CD4-positive, alpha-beta memory T cell (primary cell): ENCODE measurements at places on chromosomes 2 and 18.

GRCh38 chr18:58606236-58606635 is 22.7 kb downstream of the ALPK2 start:
- DNase-seq, result no peak

DNA sequence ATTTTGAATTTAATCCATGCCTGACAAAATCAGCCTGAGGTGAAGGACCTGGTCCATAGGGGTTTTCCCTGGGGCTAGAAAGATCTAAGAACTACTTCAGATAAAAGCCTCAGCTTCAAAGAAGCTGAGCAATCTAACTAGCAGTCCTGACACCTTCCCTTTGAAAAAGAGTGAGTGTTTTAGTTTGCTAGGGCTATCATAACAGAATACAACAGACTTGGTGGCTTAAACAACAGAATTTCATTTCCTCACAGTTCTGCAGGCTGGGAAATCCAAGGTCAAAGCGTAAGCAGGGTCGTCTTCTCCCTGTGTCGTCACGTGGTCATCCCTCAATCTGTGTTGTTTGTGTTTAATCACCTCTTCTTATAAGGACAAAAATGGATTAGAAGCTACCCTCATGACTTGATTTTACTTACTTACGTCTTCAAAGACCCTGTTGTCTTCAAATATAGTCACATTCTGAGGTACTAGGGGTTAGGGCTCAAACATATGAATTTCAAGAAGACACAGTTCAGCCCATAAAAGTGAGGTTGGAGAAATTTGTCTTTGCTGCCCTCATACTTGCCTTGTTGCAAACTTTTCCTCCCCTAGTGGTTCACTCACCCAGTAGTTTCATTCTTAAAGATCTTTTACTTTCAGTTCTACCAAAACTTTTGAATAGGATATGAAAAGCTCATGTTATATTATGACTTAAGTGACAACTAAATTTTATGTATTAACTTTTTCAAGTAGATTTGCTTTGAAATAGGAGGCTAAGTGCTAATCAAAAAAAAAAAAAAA is 673.8 kb downstream of the ARHGAP15 start:
- no peak for DNase-seq

DNA sequence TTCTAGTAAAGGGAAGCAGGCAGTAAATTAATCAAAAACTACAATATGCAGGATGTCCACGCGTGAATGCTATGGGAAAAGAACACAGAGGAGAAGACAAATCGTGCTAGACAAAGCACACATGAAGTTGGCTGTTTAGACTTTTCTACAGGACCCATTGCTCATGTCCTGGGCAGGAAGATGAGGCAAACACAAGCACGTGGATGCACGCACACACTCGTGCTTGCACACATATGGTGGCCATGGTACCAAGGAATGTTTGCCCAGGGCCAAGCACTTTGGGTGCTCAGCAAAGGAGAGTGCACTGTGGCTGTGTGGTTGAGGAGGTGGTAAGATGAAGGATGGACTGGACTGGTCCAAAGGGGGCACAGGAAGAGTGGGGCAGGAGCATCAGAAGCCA is 80.2 kb upstream of the MCFD2 start:
- DNase-seq, result no peak

DNA sequence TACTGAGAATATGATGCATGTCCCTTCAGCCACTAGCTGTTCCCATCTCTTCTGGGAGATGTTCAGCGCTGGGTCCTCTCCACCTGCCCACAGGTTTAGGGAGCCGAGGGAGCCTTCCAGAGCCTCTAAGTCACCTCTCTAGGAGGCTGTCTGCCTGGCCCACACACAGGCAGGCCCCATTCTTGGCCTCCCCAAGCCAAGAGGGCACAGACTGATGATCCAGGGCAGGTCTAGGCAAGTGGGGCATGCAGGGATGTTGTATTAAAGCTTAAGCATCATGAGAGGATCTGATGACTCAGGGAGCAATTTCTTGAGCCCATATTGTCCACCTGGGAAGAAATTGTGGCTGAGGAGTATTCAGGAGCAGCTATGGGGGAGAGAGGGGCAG is 19.9 kb downstream of the TMSB10 start:
- DNase-seq, result no peak

- DNase-seq, result peak; percentile 51
These were observed 44.8 kb downstream of the SETBP1 start for GRCh38 chr18:44725300-44726058.

GRCh38 chr18:10121786-10122515 is 208.1 kb downstream of the VAPA start:
- DNase-seq, result no peak

DNA sequence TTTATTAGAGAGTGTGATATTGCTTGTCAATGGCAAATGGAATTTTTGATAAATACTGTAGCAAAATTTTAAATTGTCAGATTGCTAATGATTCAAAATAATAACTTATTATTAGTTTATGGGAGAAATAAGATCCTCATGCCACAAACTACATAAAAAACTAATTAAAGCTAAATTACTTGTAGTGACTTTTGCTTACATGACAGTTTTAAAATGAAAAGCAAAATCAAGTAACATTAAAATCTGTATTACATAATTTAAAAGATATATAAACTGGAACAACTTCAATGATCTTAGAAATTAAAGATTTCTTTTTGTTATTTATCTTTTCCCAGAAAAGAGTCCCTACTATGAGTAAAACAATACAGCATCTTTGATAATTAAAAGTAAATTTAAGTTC is 17.7 kb upstream of the RND3 start:
- DNase-seq, result no peak

DNA sequence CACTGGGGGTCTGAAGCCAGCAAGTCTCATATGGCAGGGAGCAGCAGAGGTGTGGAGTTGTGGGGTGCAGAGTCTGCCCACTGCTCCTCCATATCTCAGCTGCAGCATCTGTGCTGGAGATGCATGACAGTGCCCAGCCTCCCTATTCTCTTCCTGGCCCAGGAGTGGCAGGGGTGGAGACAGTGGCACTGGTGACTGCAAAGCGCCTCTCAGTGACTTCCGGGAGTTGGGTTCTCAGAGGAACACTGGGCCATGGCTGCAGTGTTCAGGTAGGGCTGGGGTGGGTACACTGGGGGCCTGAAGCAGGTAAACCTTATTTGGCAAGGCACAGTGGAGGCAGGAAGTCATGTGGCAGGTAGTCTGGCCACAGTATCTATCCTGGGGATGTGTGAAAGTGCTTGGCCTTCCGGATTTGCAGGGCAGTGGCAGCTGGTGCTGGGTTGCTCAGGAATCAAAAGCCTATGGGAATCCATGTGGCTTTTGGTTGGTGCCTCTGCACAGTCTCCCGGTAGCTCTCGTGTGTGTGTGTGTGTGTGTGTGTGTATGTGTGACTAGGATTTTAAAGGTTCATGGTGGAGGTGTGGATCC is 60.3 kb upstream of the THUMPD2 start:
- no peak for DNase-seq

- DNase-seq, result no peak
These were observed 39.2 kb downstream of the ARHGEF4 start for GRCh38 chr2:130875935-130876334.

DNA sequence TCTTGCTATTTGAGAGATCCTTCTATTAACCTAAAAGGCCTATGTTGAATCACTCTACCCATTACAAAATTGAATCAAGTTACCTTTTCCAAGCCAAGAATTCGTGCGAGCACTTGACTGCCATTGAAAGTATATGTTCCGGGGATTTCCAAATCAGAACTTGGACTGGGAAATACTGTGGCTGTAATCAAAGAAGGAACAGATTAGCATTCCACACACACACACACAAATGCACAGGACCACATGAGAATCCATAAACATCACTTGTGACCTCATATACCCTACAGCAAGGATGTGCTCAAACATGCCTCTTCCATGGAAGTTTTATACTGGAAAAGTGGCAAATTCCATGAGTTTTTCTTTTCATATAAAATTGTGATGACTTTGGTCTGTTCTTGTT is 86.0 kb downstream of the ABCA12 start:
- DNase-seq, result no peak

- DNase-seq, result no peak
These were observed 68.3 kb upstream of the SESTD1 start for GRCh38 chr2:179332903-179333302.

GRCh38 chr18:2918761-2919550 is 72.2 kb downstream of the EMILIN2 start:
- no peak for DNase-seq

- DNase-seq, result no peak
These were observed 272.6 kb downstream of the ARHGAP15 start for GRCh38 chr2:143401861-143402260.

GRCh38 chr2:36549165-36549574 is 48.8 kb downstream of the FEZ2 start:
- peak; percentile 4 for DNase-seq

- no peak for DNase-seq
These were observed 46.0 kb upstream of the STON1 start for GRCh38 chr2:48483916-48484315.

GRCh38 chr2:62334440-62335058 is 138.6 kb downstream of the B3GNT2 start:
- DNase-seq, result no peak

GRCh38 chr2:44529448-44529847 is 167.7 kb downstream of the CAMKMT start:
- DNase-seq, result no peak

DNA sequence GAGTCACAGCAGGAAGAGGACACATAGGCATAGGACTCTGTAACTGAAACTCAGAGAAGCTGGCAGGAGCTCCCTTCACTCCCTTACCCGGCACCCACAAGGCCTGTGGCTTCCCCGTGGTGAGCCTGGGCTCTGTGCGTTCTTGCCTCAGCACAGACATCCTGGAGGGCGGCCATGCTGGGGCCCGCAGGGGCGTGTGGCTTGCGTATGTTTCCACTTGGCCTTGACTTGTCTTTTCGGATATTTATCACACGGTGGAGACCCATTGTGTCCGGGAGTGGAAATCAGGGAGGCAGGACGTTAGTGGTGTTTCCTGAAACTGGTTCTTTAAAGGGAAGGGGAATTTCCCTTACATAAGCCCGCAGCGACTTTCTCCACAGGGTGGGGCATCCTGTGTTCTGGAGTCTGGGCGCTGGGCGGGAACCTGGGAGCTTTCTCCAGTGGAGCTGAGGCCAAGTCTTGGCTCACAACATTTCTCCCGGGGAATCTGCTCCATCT is 49.9 kb upstream of the EML6 start:
- DNase-seq, result peak; percentile 22
